Right forelimb (tissue), 1 donor: ENCODE measurements at places on chromosomes 1 and 21.

GRCh38 chr21:44999428-44999971 lies 59.7 kb downstream of the SLX9 start:
- no peak for DNase-seq

- DNase-seq = no peak
Measured at GRCh38 chr1:192592517-192592916, 16.9 kb downstream of the RGS1 start.

- no peak for DNase-seq
Measured at GRCh38 chr1:30726236-30726635, 2.9 kb upstream of the MATN1 start.

DNA sequence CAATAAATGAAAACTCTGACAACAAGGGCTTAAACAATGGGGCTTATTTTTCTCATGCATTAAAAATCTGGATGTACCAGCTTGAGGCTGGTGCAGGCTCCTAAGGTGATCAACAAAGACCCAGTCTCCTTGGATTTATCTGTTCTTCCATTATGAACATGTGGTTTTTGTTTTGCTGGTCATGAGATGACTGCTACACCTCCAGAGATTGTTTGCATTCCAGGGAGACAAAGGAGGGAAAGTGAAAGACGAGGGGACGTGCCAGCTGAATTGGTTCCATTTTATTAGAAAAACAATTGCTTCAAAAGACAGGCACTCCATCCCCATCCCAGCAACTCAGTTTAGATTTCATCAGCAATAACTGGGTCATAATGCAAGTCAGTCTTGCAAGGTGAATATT lies 90.9 kb upstream of the KCNK1 start:
- DNase-seq = no peak

GRCh38 chr21:43581453-43581852 lies 77.8 kb downstream of the HSF2BP start:
- no peak for DNase-seq

- DNase-seq = peak; percentile 28
Measured at GRCh38 chr1:41813755-41814745, 104.7 kb downstream of the HIVEP3 start.

DNA sequence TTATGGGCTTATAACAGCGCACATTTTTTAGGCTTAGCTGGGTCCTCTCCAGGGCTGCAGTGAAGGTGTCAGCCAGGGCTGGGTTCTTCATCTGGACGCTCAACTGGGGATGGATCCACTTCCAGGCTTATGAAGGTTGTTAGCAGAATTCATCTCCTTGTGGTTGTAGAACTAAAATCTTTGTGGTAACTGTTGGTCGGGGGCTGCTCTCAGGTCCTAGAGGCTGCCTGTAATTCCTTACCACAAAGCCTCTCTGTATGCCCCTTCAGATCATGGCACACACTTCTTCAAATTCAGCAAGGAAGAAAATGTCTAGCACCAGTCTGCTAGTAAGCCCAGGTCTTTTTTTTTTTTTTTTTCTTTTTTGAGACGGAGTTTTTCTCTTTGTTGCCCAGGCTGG lies 40.9 kb upstream of the EPS8L3 start:
- DNase-seq = no peak

DNA sequence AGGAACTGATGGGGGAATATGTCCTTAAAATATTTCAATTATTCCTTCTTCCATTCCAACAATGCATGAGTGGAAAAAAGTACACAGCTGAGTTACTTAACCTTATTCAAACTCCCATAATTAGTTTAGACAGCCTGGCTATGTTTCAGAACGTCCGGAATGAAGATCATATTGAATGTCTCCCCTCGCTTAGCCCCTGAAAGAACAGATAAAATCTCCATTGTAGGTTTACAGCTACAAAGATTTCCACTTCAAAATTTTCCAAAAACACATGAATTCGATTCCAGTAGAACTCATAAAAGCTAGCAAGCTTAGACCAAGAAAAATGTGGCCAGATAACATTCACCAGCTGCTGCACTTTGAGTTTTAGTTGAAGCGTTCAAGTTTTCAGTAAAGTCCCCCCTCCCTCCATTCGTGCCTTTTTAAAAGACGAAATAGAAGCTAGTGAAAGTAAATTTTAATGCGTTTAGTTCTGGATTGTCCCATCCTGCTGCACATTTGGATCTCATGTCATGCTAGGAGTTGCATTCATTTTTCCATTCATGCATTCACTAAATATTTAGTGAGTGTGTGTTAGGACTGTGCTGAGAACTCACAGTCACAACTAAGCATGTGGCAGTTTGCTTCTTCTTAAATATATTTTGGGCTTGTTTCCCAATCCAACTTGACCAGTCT lies 29.4 kb upstream of the SSX2IP start:
- DNase-seq = no peak

- DNase-seq = peak; percentile 50
Measured at GRCh38 chr21:15003463-15004135, 61.2 kb downstream of the NRIP1 start.

- DNase-seq = no peak
Measured at GRCh38 chr1:10213186-10213705, 2.9 kb downstream of the KIF1B start.

DNA sequence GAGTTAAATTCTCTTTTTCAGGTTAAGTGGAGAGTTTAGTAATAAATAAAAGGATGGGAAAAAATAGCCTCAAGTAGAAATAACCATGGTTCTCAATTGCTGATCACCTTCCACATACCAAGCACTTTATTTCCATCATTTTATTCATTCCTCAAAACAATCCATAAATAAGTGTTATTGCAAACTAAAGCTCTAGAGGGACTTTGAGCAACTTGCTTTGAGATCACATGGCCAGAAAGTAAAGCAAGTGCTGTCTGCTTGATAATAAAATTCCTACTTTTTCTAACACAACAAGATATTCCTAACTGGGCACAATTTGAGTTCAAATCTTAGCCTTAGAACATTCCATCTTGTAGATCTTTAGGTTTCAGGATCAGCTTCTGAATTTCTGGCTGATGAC lies 97.1 kb upstream of the C1orf87 start:
- DNase-seq = no peak

GRCh38 chr21:41477641-41478318 lies 30.2 kb downstream of the TMPRSS2 start:
- DNase-seq = no peak
